ENCODE measurements at places on chromosomes 12 and 14.

DNA sequence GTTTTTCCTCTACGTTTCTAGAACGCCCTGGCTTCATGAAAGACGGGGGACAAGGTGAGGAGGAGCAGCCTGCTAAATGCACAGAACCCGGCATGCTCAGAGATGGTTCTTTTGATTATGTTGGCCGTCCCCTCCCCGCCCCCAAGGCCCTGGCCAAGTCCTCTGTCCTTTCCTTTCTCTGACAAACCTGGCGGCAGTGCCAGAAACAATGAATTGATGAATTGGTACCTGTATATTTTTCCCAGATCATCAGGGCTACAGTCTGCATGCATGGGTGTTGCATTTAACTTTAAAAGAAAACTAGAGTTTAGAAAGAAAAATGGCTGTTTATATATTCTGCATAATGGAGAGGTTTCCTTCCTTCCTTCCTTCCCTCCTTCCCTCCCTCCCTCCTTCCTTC is 29.0 kb downstream of the GPRC5D start:
- DNase-seq: no peak

- peak; percentile 87 for DNase-seq
Observed at GRCh38 chr12:68406134-68406576, 74.0 kb upstream of the MDM1 start.

- DNase-seq: peak; percentile 74
Observed at GRCh38 chr12:104263580-104264358, 39.8 kb upstream of the EID3 start.

- no peak for DNase-seq
Observed at GRCh38 chr12:13194401-13195110, 2.0 kb upstream of the EMP1 start.

DNA sequence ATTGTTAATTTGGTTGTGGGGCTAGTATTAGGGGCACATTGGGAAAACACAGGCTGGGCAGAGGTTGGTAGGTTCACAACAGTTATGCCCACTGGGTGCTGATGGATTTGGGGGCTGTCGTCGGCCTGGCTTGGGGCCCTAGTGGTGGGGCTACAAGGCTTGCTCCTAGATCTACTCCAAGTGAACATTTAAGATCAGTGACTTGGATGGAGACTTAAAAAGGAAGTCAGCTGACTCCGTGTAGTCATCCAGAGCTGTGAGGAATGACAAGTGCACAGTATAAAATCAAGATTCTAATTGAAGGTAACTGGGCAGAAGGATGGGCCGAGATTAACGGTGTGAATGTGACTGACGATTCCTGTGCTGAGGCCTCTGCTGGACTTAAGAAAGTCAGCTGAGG is 12.8 kb upstream of the NR4A1 start:
- DNase-seq: no peak

- DNase-seq: peak; percentile 35
Observed at GRCh38 chr12:120847814-120848213, 56.3 kb downstream of the SPPL3 start.

DNA sequence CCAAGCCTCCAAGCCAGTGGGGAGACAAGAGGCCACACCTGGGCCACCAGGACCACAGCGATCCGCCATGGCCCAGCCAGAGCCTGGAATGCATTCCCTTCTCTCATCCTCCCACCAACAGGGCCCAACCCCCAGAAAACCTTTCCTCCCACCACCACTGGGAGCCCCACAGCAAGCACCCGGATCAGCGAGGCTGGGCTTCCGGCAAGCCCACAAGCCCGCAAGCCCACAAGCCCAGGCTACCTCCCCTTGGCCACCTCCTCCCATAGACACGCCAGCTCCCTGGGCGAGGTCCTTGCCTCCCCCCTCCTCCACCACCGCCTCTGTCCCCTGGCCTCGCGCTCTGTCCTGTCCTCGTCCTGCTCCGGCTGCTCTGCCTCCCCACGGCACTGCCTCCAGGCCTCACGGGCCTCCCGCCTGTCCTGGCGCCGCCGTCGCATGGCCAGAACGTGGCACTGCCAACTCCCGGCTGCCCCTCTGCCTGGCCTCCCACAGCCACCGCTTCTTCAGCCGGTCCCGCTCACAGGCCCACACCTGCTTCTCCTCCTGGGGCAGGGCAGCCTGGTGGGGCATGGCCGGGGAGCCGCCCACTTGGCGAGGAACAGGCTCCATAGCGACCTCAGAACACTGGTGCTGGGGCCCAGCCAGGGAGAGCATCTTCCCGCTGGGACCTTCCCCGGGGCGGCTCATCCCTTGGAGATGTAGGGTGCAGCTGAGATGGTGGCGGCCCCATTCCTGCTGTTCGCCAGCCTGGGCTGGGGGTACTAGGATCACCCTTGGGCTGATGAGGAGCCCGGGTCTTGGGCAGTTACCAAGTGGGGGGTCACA is 5.6 kb downstream of the CDK2AP1 start:
- DNase-seq: no peak

DNA sequence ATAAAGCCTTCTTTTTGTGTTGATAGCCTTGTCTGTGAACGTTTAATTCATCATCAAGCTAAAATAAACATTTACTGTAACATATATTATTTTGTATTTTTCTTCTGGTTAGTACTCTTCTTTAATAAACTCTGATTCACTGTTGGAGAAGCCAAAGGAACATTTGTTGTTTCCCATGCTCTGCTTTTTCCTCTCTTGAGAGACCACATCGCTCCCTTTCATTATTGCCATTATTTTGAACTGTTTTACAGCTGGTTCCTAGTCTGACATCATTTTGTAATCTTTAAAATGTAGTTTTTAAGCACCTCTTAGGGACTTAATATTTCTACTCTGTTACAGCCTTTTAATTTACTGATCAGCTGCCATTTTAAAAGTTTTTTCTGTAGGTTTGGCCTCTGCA is 301.8 kb downstream of the NPAS3 start:
- no peak for DNase-seq

- no peak for DNase-seq
Observed at GRCh38 chr12:27488479-27488878, 35.5 kb upstream of the PPFIBP1 start.

GRCh38 chr12:108675792-108676191 is 42.1 kb upstream of the SELPLG start:
- no peak for DNase-seq

- DNase-seq: peak; percentile 76
Observed at GRCh38 chr14:105201925-105202513, 20.9 kb upstream of the NUDT14 start.

DNA sequence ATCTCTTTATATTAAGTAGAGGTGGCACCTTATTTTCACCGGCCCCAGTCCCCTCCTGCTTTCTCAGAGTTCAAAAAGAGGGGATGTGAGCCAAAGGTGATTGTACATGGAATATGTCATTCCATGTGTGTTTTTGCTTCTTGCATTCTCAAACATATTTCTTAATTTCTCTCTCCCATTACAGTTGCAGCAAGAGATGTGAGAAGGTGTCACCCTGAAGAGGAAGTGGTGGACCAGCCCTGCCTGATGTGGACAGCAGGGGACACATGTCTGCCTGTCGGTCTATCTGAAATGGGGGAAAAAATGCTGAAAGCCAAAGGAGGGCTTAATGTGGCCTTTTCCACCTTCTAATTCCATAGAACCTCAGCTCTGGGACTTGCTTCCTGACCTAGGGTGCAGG is 1.9 kb upstream of the FOXN3 start:
- peak; percentile 70 for DNase-seq

- no peak for DNase-seq
Observed at GRCh38 chr14:101709962-101710931, 51.3 kb upstream of the PPP2R5C start.

DNA sequence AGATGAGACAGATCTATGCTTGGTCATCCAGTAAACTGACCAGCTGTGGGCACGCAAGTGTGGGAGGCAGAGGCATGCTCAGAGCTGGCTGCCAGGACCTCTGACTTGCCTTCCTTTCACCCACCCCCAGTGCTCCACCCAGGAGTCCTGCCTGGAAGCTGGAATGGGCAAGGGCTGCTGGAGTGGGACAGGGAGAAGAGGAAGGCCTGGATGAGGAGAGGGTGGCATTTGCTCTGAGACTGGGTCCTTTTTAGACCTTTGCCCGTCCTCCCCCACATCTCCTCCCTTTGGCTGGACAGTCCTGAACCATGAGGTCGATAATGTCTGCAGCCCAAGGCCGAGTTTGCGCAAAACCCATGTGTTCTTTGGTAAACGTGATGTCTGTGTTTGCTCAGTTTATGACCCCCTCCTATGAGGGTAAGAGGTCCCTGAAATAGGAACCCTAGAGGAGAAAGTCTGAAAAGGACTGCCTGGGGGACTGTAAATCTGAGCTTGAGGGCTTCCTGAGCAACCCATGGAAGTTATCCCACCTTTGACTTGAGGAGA is 3.8 kb upstream of the INHBE start:
- DNase-seq: no peak

DNA sequence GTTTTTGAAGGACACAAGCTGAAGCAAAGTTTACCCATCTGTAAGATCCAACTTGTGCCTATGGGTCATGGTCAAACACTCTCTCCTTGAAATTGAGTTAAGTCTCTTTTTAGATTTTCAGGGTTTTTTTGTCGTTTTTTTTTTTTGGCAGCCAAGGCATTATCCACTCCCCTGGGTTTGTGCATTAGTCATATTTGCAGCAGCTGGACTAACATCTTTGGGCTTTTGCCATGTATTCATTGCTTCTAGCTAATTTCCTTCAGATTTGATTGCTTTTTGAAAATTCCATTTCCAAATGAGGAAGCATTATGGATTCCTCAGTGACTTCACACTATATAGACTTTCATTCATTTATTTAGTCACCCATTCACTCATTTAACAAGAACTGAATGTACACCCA is 80.3 kb upstream of the SRRM4 start:
- no peak for DNase-seq

GRCh38 chr12:3122841-3123678 is 45.9 kb downstream of the TSPAN9 start:
- DNase-seq: no peak

DNA sequence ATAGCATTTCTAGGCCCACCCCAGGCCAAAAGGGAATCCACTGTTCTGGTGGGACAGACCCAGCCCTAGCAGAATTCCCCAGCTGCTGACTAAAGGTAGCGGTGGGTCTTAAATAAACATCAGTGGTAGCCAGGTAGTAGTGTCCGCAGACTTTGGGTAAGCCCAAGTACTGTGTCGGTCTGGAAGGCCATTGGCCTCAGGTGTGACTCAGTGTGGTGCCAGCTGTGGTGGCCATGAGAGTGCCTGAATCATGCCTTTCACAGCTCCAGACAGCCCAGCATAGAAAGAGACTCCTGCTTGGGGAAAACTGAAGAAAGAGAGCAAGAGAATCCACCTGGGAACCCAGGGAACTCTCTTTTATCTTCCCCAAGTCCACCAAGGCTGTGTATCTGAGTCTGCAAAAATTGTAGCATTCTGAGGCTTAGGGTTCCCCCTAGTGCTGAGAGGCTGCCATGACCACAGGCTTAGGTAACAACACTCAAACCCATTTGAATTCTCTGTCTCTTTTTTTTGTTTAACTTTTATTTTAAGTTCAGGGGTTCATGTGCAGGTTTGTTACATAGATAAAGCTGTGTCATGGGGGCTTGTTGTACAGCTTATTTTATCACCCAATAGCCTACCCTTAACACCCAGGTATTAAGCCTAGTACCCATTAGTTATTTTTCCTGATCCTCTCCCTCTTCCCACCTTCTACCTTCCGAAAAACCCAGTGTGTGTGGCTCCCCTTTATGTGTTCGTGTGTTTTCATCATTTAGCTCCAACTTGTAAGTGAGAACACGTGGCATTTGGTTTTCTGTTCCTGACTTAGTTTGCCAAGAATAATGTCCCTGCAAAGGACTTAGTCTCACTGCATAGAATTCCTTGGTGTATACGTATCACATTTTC is 16.7 kb upstream of the CD163L1 start:
- DNase-seq: peak; percentile 66

- no peak for DNase-seq
Observed at GRCh38 chr12:46795988-46796387, 29.8 kb downstream of the SLC38A4 start.

DNA sequence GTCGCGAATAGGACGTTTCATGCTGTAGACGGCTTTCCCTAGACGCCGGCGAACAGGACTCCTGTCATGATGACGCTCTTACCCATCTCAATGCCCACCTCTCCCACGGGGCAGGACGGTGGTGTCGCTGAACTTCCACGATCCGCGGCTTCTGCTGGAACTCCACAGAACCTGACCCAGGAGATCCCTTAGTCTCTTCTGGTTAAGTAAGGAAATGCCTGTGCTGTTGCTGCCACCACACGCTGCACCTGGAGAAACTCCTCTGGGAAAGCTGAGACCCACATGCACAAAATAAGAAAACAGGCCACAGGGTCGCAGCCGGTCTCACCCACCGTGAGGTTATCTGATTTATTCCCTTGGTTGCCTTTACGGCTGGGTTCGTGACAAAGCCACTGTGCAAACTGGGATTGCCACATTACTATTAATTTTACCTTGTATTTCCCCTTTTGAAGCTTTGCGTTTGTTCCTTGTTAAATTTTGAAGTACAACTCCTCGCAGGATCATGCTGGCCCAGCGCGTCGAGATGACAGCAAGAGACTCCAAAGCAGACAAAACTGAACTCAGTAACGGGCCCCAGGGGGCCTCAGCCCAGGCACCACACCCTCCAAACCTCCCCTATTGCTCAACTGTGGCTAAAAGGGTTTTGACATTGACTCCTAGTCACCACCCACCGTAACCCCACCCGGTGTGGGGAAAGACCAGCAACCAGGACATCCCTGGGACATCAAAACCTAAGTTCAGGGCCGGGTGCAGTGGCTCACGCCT is 9.2 kb upstream of the MMP17 start:
- no peak for DNase-seq

DNA sequence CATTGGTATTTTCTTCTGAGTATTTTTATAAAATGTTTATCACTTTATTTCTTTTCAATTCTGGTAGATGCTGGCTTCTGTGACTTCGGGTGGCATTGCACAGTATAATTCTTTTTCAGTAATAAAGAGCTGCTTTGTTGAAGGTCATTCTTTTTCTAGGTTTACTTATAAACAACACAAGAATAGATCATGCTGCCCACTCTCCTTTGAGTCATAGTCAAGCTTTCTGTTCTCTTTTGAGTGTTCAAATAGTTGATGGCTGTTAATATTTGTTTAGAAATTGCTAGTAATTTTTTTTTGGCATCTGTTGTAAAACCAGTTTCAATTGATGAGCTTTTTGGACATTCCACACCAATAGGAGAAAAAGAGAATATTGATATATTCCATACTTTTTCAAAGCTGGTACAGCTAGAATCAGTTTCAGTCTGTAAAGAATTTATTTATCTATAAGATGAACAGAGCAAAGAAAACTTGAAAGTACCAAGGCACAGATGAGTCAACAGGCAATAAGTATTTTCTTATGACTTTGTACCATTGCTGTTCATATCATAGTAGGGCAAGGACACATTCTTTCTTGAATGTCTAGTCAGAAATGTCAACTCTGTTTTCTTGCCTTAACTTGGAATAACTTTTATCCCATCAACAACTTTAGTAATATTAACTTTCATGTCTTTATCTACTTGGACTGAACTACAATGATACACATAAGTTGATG is 513.0 kb upstream of the SEL1L start:
- DNase-seq: no peak

- DNase-seq: no peak
Observed at GRCh38 chr14:92109490-92109889, 3.1 kb upstream of the ATXN3 start.

- no peak for DNase-seq
Observed at GRCh38 chr12:94805749-94806529, 155.6 kb upstream of the TMCC3 start.

Data from AML-193 (cell line).